Left colon (tissue), 2 donors: ENCODE measurements at places on chromosomes 2 and 18.

DNA sequence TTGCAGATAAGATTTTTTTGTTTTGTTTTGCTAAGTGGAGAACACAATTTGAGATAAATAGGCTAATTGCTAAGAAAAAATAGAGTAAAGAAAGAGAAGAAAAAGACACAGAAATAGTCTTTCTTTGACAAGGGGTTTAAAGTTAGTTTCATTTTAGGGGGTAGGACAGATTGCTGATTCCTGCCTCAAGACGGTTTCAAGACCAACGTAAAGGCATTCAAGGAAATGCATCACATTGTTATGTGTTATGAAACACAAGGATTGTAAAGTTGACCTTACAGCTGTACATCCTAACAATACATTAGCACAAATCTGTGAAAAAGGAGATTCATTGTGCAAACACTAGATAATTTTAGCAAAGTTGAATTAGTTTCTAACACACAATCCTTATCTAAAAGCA lies 22.7 kb upstream of the ETAA1 start:
- DNase-seq = no peak

DNA sequence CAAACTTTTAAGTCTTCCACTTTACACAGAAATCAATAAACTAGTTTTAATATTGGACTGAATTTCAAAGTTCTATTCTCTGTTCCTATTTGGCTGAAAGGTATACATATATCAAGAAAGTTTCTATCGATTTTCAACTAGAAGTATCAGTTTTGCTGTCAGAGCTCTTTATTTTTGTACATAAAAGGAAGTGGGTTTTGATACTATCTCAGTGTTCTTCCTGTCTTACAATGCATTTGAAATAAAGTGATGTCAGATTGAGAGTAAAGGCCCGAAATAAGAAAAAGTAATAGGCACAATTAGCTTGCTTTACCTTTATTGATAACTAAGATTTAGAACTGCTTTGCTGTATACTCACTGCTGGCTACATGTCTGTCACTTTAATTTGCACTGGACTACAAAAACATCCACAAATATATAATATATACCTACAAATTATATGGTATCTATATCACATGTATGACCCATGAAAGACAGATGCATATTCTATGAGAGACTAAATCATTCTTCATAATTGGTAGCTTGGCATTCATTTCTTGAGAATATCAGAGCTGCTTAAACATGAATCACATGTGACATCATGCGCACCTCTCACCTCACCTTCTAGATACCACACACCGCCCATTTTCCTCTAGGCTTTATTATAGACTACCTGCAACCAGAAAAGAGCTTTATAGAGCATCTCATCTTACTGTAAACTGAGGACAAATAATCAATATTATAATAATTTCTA lies 83.6 kb downstream of the ASXL2 start:
- no peak for DNase-seq

DNA sequence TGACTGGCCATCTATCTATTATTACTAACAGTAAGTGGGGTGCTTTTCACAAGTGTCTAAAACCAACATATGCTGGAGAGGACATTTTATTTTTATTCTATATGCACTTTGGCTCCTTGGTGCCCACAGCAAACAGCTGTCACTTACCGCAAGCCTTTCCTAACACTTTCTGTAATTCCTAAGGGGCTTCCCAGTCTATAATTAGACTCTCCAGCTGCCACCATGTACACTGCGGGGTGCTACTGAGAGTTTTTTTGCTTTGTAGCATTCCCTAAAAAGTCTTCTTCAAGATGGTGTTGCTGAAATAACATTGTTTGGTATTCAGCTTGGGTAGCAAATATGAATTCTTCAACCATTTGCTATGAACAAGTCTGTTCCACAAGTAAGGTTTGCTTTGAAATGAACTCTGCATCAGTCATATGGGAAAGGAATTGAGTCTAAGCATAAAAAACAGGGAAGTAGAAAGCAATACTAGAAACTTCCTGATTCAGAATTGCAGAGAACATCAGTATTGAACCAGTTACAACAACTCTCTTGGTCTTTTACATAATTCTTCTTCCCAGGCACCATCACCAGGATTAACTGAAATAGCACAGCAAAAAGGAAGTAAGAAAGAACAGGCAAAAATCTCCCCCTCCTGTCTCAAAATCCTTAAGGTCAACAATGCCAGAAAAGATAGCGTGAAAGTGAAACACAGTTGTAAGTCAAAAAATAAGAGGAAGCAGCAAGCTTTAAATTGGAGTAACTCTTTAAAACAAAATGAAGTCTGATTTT lies 28.6 kb downstream of the EPB41L3 start:
- DNase-seq = no peak

DNA sequence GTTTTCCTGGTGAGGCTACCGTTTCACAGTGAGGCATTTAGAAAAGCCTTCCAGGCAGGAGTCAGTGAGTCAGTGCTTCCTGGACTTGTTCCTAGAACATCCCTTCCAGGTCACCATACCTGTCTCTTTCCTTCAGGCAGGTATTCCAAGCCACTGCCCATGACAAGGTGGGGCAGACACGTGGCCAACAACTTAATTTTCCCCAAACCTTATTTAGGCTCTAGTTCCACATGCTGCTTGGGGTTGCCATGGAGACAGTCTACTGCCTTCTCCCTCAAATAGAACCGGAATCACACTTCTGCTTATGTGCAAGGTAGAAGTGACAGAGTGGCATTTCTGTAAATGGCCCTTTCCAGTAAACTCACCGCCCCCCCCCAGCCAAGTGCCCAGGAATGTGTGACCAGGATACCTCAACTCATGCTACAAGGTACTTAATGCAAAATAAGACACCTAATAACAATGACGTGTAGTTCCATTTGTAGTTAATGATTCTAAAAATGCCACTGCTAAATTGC lies 258.3 kb downstream of the PRKCE start:
- DNase-seq = no peak

- no peak for DNase-seq
These were observed 135.9 kb upstream of the EPAS1 start for GRCh38 chr2:46161315-46161714.

DNA sequence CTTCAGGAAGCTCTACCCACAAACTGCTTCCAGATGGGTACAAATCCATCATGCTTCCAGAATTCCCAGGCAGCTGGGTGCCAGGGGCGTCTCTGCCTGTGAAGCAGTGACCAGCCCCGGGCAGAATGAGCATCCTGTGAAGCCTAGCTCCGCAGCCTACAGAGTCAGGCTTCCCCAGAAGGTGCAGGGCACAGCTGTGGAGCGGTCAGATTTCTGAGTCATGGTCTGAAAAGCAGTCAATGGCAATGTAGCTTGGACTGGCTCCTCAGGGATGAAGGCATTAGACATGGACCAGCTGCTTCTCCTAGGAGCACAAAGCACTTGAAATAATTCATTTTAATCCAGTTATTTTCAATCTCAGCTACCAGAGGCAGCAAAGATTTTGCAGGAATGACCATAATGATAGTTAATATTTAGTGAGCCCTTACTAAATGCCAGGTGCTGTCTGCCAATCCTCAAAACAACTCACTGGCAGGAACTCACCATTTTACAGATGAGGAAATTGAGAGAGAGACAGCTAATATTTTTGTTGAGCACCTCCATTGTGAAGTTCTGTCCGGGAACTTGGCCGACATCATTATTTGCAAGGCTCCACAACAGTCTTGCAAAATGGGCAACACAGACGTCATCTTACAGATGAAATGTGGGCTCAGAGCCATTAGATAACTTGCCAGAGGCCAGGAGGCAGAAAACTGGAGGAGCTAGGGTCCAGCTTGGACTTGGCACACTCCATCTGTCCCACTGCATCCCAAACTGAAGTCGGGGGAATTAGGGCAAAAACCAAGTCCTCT lies 31.7 kb downstream of the ACMSD start:
- DNase-seq = no peak

GRCh38 chr2:52288596-52288995 lies 1256.7 kb upstream of the NRXN1 start:
- DNase-seq = no peak

- DNase-seq = no peak
These were observed 820.8 kb upstream of the FAM98A start for GRCh38 chr2:34419856-34420255.

DNA sequence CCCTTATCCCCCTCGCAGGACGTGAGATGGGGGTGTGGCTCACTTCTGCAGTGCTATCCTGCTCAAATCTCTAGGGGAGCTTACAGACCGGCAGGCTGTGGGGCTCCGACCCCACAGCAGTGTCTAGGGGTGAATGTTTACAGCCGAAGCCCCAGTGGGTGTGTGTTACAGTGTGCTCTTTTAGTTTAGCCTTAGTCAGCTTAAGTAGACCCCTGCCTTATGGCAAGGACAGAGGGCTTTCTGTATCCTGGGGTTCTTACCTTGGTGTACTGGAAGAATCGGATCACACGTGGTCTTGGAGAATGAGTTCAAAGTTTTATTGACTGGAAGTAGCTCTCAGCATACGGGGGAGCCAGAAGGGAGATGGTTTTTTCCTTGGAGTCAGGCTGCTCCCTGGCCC lies 348.2 kb upstream of the GYPC start:
- no peak for DNase-seq

- no peak for DNase-seq
These were observed 29.4 kb downstream of the PSTPIP2 start for GRCh38 chr18:46042571-46043123.

- DNase-seq = no peak
These were observed 192.2 kb upstream of the HS6ST1 start for GRCh38 chr2:128510701-128511397.

DNA sequence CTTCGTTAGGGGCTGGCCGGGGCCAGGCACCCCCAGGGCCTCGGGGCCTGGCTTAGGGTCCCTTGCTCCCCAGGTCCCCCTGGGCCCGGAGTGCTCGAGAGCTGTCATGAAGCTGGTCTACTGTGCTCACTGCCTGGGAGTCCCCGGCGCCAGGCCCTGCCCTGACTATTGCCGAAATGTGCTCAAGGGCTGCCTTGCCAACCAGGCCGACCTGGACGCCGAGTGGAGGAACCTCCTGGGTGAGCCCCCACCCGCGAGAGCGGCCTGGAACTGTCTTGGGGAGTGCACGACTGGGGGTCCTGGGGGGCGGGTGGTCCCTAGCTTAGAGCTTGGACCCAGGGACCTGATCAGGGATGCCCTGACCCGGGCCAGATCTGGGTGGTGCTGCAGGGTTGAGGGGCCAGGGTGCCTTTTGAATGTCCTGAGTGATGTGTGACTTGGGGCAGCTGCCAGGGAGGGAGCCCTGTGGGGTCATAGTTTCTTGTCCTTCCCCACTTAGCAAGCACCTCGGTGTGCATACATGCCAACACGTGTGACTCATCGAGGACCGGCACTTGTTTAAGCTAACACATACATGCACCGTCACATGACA lies 27.9 kb downstream of the GPC1 start:
- peak; percentile 3 for DNase-seq

- DNase-seq = no peak
These were observed 104.9 kb downstream of the ZNF236 start for GRCh38 chr18:76927223-76927725.
